ENCODE measurements at places on chromosomes 7 and 10.

DNA sequence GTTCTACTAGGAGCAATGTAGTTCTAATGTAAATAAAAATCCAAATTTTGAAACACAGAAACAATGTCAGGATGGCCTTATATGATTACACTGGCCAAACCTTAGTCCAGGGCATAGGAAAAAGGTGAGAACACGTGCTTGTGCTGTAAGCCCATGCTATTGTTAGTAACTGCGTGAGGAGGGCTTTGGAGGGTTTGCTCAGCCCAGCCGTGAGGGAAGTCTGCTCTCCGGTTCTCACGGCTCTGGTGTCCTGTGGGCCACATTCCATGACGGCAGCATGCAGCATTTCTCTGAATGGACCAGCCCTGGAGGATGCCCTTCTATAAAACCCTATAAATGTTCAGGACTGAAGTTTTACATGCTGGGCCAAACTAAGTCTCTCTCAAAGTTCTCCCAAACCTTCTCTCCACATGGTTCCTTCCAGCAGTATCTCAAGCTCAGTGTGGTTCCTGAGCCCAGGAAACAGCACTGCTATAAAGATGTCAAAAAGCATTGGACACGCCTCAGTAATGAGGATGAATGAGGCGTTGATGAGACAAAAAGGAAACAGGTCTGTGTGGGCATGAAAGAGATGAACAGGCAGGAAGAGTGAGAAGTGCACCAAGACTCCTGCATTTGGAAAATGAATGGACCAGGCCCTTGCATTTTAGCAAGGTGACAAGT is 174.8 kb upstream of the CDCA7L start:
- no peak for DNase-seq

- no peak for DNase-seq
Observed at GRCh38 chr7:32533276-32534029, 38.2 kb downstream of the AVL9 start.

- no peak for DNase-seq
Observed at GRCh38 chr10:127913368-127913759, 6.5 kb downstream of the PTPRE start.

- no peak for DNase-seq
Observed at GRCh38 chr10:7274293-7274692, 136.5 kb downstream of the SFMBT2 start.

- DNase-seq, result no peak
Observed at GRCh38 chr10:12241810-12242529, 46.0 kb downstream of the CDC123 start.

GRCh38 chr7:130086938-130087337 is 16.6 kb downstream of the KLHDC10 start:
- no peak for DNase-seq

- no peak for DNase-seq
Observed at GRCh38 chr7:38950309-38950708, 27.4 kb upstream of the POU6F2 start.

Measured in GM04504 (cell line).